DMS53 (cell line): ENCODE measurements at places on chromosomes 5 and 9.
A peak's percentile ranks its signal among the peaks of the same experiment; 100 is the strongest.

- peak; percentile 64 for DNase-seq
Observed at GRCh38 chr5:149646564-149646963, 65.3 kb downstream of the ARHGEF37 start.

DNA sequence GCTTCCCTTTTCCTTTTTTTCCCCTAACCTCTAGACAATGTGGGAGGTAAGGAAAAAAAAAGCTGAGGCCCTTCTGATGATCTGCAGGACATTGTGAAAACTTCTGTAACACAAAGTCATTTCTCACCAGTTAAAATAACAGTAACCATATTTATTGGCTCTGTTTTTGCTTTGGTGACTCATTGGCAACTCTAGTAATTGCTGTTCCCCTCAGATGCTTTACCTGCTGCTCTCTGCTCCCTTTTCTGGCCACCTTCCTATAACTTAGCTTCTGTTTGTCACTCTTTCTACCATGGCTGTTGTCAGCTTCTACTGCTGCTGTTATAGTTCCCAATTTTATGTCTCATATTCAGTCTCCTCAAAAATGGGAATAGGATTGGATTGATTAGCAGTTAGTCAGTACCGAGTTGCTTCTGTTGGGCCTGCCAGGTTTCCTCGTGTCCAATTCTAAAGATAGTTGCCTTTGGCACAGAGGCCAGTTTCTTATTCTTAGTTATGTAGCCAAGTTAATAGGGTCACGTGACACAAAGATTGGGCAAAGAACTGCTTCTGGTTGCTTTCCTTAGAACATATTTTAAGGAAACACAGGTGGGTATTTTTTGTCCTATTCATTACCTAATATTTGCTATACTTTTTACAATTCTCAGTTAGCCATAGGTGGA, 16.8 kb downstream of the SCAMP1 start:
- DNase-seq: no peak

DNA sequence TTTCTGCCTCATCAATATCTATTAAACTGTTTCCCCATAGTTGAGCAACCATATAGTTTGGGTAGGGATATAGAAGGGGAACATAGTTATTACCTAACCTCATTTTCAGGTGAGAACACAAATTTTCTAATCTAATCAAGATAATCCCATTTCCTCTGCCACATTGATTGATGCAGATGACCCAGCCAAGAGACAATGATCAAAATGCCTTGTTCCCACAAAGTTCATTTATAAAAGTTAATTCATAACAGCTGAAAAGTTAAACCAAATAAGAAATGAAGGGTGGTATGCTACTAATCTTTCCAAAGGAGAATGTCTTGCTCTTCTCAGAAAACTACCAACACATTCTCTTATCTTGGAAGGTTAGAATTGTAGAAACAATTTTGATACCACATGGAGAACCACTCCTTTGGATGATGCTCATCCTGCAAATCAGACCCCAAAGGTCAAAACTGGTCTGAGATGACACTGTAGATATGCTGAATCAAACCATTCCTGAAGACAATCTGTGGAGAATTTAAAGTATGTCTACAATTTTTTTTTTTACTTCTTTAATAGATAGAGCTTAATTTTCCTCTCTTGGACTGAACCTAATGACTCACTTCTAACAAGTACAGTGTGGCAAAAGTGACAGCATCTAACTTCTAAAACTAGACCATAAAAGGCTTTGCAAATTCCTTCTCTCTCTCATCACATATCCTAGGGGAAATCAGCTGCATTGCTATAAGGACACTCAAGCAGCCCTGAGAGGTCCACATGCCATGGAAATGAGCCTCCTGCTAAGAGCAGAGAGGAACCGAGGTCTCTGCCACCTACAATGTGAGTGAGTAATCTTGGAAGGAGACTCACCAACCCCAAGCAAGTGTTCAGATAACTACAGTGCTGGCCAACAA, 586.7 kb upstream of the TUSC1 start:
- no peak for DNase-seq

DNA sequence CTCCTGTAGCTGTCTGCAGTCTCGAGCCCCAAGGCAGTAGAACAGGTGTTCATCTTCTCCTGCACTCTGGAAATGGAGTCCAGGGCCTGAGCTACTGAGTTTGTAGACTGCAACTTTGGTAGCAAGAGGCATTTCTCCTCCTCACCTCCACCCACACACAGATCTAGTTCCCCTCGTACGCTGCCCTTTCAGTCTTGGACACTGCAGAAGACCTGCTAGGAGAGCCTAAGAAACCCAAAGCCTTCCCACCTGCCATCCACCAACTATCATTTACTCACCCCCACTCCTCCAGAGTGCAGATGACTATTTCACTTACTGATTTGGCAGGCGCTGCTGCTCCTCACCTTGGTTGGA, 59.0 kb downstream of the KCNIP1 start:
- DNase-seq: no peak

DNA sequence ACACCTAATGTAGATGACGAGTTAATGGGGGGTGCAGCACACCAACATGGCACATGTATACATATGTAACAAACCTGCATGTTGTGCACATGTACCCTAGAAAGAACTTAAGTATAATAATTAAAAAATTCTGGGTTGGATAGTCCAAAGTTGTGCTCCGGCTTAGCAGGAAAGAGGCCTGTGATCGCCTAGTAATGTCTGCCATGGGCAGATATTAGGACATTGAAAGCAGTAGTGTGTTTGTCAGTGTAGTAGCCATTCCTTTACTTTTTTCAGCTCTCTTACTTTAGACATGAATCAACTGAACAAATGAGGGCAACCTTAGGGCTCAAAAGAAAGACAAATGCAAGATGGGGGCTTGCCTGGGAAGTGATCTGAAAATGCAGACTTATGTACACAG, 58.9 kb downstream of the PPARGC1B start:
- DNase-seq: peak; percentile 44

DNA sequence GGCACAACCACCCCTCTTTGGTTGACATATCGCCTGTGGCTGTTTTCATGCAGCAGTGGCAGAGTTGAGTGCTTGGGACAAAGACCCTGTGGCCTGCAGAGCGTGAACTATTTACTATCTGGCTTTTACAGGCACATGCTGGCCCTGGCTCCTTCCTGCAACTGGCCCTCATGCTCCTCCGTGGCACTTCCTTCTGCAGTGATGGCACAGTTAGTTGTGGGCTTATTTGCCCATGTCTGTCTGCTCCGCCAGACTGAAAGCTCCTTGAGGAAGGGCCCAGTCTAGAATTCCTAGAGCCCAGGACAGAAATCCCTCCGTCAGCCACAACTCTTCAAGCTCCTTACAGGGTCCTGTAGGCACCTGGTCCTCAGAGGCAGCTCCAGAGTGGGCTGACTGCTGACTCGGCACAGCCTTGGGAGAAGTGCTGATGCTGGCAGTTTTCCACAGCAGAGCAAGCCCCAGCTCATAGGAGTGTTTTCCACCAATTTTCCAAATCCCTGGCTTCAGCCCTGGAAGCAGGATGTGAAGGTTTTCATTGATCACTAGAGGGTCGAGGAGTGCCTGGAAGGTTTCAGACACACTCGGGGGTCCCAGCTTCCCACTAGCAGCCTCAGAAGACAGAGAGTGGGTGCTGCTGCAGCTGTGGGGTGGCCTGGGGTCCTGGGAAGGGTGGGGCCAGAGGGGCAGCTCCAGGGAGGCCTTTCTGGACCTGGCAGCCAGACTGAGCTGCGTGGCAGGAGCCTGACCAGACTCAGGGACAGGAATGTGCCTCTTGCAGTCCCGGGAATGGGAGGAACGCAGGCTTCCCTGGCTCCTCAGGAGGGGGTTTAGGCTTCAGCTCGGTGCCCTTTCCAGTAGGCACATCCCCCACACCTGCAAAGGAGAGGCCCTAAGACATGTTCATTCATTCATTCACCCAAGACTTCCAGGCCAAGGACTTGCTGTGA, 56.5 kb upstream of the ANGPTL2 start:
- DNase-seq: no peak

DNA sequence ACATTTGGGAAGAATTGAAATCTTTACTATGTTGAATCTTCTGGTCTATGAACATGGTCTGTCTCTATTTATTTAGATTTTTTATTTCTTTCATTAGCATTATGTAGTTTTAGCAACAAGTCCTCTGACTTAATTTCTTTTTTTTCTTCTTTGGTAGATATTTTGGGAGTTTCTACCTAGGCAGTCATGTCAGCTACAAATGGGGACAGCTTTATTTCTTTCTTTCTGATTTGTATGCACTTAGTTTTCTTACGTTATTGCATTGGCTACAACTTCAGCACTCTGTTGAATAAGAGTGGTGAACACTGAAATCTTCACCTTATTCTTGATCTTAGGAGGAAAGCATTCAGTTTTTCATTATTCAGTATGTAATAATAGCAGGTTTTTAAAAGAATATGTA, 33.5 kb downstream of the SMC5 start:
- no peak for DNase-seq

DNA sequence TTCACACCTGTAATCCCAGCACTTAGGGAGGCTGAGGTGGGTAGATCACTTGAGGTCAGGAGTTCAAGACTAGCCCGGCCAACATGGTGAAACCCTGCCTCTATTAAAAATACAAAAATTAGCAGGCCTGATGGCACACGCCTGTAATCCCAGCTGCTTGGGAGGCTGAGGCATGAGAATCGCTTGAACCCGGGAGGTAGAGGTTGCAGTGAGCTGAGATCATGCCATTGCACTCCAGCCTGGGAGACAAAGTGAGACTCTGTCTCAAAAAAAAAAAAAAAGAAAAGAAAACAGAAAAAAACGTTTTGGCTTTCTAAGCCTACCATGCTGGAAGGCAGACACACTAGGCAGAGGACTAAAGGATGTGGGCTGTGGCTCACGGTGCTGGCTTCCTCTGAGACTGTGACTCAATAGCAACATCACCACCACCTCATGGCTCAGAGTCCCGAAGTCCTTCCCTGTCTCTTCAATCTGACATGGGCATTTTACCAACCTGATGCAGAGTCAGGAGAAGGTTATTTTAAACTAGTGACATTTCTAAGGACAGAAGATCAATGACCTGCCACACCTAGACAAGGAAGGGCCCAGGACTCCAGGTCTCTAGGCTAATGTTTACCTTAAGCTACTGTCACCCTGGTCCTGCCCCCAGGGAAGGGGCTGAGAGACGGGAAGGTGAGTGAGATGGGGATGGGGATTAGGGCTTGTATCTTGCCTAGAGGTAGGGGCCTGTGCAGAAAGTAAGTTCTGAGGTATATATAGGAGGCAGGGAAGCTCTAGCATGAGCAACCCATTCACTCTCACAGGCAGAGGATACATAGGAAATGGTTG, 3.7 kb downstream of the ECSCR start:
- no peak for DNase-seq

DNA sequence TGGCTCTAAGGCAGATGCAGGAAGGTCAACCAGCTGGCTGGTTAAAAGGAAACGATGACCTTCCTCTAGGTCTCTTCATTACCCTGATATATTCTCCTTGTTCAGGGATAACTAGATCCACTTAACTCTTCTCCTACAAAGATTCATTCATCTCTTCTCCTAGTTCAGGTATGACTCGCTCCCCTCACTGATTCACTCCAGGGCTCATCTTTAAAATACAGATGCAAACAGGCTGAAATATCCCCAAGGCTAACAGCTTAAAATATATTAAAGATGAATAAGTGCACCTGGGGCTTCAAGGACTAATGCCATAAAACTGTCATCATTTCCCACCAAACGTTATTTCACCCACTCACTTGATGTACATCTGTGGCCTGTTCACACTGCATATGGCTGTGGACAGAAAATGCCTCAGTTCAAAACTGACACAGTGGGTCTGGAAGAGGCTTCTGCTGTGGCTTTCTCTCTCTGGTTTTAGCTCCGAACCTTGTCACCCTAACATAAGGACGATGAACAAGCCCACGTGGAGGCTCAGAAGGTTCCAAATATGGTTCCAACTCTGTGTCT, 366.9 kb downstream of the DEPDC1B start:
- no peak for DNase-seq

- DNase-seq: peak; percentile 61
Observed at GRCh38 chr9:121604242-121604641, 47.2 kb upstream of the DAB2IP start.

DNA sequence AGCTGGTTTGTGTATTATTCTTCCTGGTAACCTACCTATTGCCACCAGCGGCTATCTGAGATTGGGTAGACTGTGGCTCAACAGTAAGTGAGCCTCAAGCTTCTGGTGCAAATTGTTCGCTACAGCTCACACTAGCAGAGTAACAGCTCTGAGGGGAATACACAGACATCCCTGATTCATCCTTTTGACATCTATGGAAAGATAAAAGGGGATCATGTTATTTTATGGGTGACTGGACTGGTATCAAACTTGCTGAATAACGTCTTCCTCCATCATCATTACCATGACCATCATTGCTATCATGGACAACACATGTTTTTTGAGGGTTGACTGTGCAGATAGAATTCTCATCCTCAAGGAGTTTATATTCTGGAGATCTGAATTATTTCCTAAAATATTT, 129.6 kb downstream of the PIK3R1 start:
- DNase-seq: no peak

DNA sequence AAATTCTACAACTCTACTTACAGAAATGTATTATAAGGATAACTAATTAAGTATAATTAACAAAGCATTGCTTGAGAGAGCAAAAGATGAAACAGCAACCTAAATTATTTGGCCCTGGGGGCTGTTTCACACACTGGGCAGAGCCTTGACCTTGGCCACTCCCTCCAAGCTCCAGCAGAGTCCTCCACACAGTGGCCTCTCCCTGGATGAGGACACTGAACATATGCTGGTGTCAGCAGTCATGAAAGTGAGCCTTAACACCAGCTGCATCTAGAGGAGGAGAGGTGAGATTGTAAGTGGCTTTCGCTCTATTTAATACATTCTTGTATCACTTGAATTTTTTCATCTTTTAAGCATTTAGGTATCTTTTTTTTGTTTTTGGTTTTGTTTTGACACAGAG, 23.3 kb upstream of the ZDHHC12 start:
- no peak for DNase-seq

- DNase-seq: peak; percentile 15
Observed at GRCh38 chr9:123960366-123960765, 30.4 kb upstream of the DENND1A start.

DNA sequence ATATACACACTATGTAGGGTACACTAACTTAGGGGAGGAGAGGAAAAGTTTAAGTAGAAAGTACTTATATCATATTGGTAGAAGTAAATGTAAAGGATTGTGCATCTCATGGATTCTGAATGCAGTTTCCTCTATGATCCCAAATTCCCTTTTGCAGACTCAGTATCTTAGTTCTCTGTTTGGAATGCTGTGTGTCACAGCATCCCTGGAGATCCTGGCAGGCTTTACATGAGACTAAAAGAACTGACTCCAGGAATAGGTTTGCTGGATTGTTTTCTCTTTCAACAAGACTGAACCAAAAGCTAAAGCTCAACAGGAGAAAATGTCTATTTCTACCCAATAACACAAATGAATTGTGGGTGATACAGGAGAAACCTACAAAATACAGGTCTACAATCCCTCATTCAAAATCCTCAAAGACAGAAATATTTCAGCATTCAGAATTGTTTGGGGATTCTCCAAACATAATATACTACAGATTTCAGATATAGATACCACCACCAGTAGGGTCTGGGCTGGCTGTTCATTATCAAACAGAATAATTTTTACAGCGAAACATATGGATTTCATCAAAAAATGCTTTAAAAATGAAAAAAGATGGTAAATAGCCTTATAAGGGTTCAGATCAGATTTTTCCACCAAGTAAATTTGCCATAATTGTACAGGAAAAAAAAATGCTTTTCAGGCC, 324.7 kb upstream of the GRAMD2B start:
- DNase-seq: no peak

DNA sequence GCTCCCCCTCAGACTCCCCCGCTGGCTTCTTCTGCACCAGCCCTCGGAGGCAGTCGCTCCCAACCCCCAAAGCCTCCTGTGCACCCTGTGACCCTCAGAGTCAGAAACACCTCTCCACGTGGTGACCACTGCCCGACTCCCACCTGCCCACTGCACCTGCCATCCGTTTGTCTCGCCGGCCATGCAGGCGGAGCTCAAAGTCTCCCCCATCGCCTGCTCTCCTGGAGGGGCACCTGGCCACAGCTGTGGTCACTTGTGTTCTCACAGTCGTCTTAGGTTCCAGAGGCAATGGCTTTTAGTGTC, 38.2 kb downstream of the MRPL36 start:
- DNase-seq: no peak
